Colonic mucosa (tissue), 4 donors: ENCODE measurements at places on chromosomes 12 and 14. TPM values are rescaled to one million over a fixed set of nuclear protein-coding genes. Genes with fewer than 3 reads are reported as not detected.

The SETD1B gene
- total RNA-seq, result 25.4 TPM

- H3K4me1 ChIP-seq, result no peaks in the 10 kb centered on the region
- no peak for DNase-seq
- no peak overlapping the region for H3K27ac ChIP-seq
- no peak overlapping the region for H3K4me3 ChIP-seq
- no peaks in the 10 kb centered on the region for H3K27me3 ChIP-seq
- H3K36me3 ChIP-seq, result no peaks in the 10 kb centered on the region
These were observed 1194.8 kb downstream of the BCL11B start for GRCh38 chr14:98077176-98077575.

The OR4N5 gene
- not detected for total RNA-seq

- no peaks in the 10 kb centered on the region for H3K36me3 ChIP-seq
- peak; percentile 86 for DNase-seq
- no peaks in the 10 kb centered on the region for H3K4me1 ChIP-seq
- no peaks in the 10 kb centered on the region for H3K27me3 ChIP-seq
- H3K27ac ChIP-seq, result no peak overlapping the region
- H3K4me3 ChIP-seq, result no peak overlapping the region
These were observed 33.0 kb downstream of the BEGAIN start for GRCh38 chr14:100554082-100554677.

GRCh38 chr14:52797653-52798052, 6.2 kb upstream of the GNPNAT1 start:
- no peaks in the 10 kb centered on the region for H3K27me3 ChIP-seq
- H3K27ac ChIP-seq, result no peak overlapping the region
- no peaks in the 10 kb centered on the region for H3K4me1 ChIP-seq
- no peaks in the 10 kb centered on the region for H3K36me3 ChIP-seq

- no peaks in the 10 kb centered on the region for H3K36me3 ChIP-seq
- H3K4me3 ChIP-seq, result no peak overlapping the region
- no peaks in the 10 kb centered on the region for H3K4me1 ChIP-seq
- H3K27me3 ChIP-seq, result no peaks in the 10 kb centered on the region
- no peak overlapping the region for H3K27ac ChIP-seq
- DNase-seq, result no peak
These were observed 76.3 kb downstream of the MAP1LC3B2 start for GRCh38 chr12:116635487-116635886.
